CD8-positive, alpha-beta T cell (primary cell): ENCODE measurements at places on chromosomes 12 and 14. TPM values are rescaled to one million over a fixed set of nuclear protein-coding genes. Genes with fewer than 3 reads are reported as not detected.

Gene GPX2
- total RNA-seq: not detected

Gene PAPLN
- total RNA-seq: not detected

Gene TESPA1
- total RNA-seq: 70.9 TPM

Gene BCL11B
- 284 TPM for total RNA-seq
